ENCODE measurements at places on chromosomes 5 and 9.

DNA sequence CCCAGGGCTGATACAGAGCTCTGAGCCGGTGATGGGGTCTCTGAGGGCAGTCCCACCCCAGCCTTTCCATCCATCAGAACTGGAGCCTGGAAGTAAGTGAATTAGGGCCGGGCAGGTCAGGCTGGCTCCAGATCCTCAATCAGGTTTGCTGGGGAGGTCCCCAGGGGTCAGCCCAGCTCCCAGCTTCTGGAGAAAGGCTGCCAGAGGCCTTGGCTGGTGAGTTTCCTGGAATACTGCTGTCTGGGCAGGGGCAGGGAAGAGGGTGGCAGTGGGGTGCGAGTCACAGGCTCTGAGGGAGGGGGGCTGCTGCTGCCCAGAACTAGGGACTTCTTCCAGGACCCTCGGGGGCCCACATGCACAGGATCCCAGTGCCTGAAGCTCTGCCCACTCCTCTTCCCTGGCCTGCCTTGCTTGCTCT is 200.6 kb upstream of the MVB12B start:
- DNase-seq = no peak

DNA sequence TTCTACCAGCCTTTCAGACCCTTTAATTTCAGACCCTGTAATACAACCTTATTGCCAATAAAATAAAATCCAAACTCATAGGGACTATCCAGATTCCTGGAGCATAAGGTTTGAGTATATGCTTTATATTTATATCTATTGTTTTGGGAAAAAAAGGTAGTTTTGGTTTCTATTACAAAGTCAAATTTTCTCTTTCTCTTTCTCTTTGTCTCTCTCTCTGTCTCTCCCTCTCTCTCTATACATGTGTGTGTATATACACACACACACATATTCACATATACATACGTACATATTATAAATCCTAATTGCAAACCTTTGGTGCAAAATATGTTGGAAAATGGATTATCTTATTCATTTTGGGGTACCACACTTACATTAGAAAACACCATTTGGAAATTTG is 39.0 kb downstream of the TMEM232 start:
- no peak for DNase-seq

DNA sequence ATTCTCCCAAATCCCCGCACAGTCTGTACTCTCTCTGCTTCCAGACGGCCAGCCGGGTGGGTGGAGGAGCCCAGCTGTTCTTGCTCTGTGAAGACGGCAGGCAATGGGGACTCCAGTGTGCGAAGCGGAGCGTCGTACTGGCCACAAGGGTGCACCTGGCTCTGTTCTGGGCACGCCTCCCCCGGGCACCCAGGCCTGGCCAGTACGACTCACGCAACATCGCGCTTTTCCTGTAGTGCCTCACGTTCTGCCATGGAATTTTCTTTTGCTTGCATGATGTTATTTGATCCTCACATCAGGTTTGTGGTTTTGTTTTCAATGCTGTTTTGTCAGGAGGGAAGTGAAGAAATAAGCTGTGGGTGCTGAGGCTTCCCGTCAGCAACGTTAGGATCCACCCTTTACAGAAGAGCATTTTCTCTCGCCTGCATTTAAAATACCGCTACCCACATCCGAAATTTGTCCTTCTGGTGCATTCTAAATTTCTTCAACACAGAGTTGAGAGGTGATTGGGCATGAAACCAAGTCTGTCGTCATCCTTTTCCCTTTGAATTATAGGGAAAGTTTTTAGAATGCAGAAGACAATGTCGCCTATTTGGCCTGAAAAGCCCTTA is 311.7 kb downstream of the TRIM36 start:
- DNase-seq = no peak

GRCh38 chr9:132541870-132542830 is 40.3 kb upstream of the BARHL1 start:
- no peak for DNase-seq

DNA sequence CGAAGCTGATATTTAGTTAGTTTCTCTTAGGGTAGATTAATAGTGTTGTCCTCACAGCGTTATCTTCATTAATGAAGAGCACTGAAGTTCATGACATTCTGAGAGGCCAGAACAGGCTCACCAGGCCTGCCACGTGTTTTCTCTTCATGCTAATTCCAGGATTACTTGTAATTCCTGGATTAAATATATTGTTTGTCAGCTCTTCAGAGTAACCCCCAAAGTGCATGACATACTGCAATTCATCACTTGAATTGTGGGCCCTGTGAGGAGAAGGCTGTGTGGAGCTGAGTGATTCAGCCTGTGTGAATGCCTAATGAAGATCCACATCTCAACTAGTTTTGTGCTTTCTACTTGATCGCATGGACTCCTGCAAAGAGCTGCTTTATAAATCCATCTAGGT is 401.0 kb upstream of the ADAMTSL1 start:
- no peak for DNase-seq

GRCh38 chr9:114263853-114264510 is 58.9 kb upstream of the ORM1 start:
- no peak for DNase-seq

DNA sequence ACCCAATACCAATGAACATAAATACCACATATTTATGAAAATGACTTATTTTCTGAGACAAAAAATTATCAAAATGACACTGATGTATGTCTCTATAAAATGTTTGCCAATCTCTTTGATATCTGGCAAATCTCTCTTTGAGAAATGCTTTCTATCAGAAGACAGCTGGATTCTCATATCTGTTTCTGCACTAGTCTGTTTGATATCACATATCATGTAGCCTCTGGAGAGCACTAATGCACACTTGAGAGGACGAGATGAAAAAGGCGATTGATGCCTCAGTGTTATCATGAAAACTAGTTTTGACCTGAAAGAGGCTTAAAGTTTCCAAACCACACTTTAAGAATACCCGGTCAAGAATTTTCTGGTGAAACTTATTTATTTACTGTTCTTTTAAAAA is 29.1 kb upstream of the ANKRD55 start:
- no peak for DNase-seq

DNA sequence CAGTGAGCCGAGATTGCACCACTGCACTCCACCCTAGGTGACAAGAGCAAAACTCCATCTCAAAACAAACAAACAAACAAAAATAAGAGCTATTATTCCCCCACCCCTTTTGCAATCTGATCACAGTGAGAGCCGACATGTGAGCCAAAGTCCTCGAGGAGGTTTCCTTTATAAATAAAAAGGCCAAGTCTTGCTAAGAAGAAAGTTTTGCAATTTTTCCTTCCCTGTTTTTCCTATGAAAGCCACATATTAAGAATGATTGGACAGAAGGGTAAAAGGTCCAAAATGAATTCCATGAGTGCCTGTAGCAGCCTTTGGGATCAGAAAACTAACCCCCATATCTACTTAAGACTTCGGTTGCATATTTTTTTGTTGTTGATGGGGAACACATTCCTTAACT is 179.7 kb downstream of the TSSK1B start:
- DNase-seq = no peak

- DNase-seq = no peak
These were observed 15.4 kb upstream of the NPR2 start for GRCh38 chr9:35776018-35776417.
